Nephron progenitor cell (in vitro differentiated cells): ENCODE measurements at places on chromosomes 2 and 18.

GRCh38 chr2:106174056-106174455 lies 20.0 kb downstream of the UXS1 start:
- DNase-seq, result no peak

GRCh38 chr2:137467246-137467862 lies 496.9 kb upstream of the HNMT start:
- peak; percentile 64 for DNase-seq

GRCh38 chr2:229553091-229553490 lies 161.3 kb downstream of the DNER start:
- DNase-seq, result no peak

DNA sequence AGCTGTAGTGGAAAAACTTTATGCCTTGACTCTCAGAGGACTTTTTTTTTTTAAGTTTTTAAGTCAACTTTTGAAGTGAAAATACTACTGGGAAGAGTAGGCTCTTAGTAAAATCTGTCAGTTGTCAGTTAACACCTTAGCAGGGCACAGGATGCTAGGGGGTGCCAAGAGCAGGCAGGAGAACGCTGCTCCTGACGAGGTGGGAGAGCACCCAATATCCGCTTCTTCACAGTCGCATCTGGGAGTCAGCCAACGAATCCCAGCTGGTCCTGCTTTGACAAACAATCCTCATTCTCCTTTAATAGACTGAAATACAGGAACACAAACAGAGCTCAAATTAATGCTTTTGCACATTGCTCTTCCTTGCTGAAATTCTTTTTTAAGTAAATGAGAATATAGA lies 709.5 kb upstream of the ACVR2A start:
- DNase-seq, result no peak

GRCh38 chr2:229451852-229452251 lies 180.8 kb upstream of the PID1 start:
- no peak for DNase-seq

GRCh38 chr2:9214873-9215272 lies 8.3 kb downstream of the ASAP2 start:
- DNase-seq, result no peak
